Activated T-cell treated with anti-CD3 and anti-CD28 coated beads, Interleukin-2, amount 50 U/mL, for 4 hours (primary cell): ENCODE measurements at places on chromosomes 2 and 18. TPM values are rescaled to one million over a fixed set of nuclear protein-coding genes. Genes with fewer than 3 reads are reported as not detected.

Gene PAPOLG
- total RNA-seq: 17.2 TPM

Gene PJVK
- total RNA-seq: 2.1 TPM

Gene DSC2
- total RNA-seq: 0.08 TPM

Gene FBXO15
- total RNA-seq: 0.71 TPM

Gene HOXD1
- total RNA-seq: not detected

Gene RAD51AP2
- total RNA-seq: not detected

Gene IL36G
- total RNA-seq: not detected

Gene SERPINB11
- total RNA-seq: not detected

Gene LAMA3
- total RNA-seq: 0.08 TPM

Gene LHCGR
- total RNA-seq: not detected

Gene SPC25
- 2.4 TPM for total RNA-seq

Gene TXNDC2
- not detected for total RNA-seq

Gene EVX2
- total RNA-seq: not detected

Gene NDUFAF7
- 17.9 TPM for total RNA-seq

Gene CREG2
- total RNA-seq: not detected

Gene SCN3A
- not detected for total RNA-seq

DNA sequence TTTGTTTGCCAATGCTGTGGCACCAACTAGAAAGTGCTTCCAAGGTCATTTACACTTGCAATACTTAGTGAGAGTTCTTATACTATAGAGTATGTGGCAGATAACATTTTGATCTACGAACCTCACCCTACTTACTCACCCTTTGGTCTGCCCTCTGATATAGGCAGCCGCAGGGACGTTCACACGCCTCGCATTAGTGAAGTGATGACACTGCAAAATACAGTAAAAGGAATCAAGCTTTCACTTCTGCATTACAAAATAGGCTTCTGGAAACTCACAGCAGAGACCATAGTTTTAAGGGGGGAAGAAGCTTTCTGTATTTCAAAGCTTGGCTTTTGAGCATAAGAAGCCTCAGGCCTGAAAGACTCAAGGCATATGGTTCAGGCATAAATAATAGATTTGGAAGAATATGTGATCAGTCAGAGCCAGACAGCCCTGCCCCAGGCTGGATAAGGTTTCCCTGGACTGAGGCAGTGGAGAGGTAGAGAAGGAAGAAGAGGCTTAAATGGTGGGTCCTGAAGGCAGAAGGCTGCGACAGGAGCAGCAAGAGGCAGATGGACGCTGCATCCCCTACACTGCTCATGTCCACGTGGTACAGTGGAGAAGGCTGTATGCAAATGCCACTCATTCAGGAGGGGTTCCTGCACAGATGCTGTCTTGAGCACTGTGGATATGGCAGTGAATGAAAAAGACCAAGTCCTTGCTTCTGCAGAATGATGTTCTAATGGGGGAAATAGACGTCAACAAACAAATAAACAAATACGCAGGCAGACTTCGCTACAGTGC is 63.1 kb downstream of the FECH start:
- no peak for DNase-seq

DNA sequence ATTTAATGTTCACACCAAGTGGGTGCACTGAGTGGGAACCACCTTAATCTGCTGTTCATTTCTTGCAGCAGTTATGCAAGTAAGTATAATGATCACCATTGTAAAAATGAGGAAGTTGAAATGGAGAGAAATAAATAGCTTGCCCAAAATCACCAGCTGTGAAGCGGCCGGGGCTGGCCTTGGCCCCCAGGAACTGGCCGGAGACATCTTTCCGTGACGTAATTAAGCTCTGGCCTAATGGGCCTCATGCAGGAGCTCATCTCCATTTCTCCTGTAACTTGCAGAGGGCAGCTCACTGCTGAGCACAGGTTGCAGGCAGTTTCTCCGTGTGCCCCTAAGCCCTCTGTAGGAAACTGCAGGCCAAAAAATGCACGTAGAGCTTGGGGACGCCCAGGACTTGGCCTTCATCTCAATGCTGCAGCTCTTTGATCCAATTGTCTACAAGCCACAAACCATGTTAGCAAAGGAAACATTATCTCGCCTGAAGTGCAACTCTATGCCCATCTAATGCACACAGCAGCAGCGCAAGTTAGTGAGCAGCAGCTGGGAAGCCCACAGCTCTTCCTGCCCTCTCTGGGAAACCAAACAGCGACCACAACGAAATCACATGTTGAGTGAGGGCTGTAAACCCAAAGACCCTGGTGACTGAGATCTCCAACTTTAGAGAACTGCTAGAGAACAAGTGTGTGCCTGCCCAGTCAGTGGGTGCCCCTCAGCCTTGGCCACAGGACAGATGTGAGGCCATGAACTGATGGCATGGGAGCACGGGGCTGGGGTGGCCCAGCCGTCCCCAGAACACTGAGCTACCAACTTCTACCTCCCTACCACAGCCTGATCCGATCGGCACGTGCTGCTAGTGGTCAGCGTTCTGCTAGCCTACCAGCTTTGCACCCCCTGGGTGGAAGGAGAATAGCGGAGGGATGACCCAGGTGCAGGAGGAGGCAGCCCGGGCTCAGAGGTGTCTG is 28.8 kb downstream of the APCDD1 start:
- no peak for DNase-seq

DNA sequence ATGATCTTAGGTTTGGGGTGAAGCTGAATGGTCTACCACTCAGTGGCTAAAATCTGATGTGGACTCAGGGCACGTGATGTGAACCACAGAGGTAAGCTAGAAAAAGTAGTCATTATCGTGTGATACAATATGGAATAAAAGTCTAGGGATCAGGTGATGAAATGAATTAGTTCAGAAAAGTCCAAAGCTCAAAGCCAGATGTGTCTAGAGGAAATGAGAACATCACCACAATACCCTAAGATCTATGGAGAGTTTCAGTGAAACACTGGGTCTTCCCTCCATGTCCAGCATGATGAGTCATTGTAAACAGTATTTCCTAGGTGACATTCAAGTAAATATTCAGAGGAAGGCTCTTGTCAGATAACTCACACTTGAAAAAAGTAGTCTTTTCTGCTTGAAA is 1257.4 kb upstream of the ZEB2 start:
- no peak for DNase-seq

- no peak for DNase-seq
These were observed 229.6 kb downstream of the LOXHD1 start for GRCh38 chr18:46427216-46427995.

GRCh38 chr2:45275806-45276205 is 266.6 kb upstream of the SIX2 start:
- DNase-seq: no peak

GRCh38 chr2:101976891-101977290 is 14.9 kb upstream of the IL1R2 start:
- DNase-seq: no peak

DNA sequence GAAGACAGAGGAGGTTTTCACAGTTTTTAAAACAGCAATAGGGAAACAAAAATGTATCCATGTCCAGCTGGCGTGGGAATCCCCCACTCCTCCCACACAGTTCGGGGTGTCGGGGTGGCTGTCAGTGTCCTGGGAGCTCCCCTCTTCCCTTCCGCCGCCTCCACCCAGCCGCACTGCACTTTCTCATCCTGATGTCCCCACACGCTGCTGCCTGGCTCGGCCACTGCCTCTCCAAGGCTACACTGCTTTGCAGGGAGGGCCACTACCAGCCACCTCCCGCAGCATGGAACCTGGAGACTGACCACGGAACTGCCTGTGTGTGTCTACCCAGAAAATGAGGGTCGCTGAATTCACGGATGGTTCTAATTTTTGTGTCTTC is 138.7 kb upstream of the CTDP1 start:
- DNase-seq: no peak

GRCh38 chr2:135685361-135685760 is 56.3 kb upstream of the UBXN4 start:
- no peak for DNase-seq

DNA sequence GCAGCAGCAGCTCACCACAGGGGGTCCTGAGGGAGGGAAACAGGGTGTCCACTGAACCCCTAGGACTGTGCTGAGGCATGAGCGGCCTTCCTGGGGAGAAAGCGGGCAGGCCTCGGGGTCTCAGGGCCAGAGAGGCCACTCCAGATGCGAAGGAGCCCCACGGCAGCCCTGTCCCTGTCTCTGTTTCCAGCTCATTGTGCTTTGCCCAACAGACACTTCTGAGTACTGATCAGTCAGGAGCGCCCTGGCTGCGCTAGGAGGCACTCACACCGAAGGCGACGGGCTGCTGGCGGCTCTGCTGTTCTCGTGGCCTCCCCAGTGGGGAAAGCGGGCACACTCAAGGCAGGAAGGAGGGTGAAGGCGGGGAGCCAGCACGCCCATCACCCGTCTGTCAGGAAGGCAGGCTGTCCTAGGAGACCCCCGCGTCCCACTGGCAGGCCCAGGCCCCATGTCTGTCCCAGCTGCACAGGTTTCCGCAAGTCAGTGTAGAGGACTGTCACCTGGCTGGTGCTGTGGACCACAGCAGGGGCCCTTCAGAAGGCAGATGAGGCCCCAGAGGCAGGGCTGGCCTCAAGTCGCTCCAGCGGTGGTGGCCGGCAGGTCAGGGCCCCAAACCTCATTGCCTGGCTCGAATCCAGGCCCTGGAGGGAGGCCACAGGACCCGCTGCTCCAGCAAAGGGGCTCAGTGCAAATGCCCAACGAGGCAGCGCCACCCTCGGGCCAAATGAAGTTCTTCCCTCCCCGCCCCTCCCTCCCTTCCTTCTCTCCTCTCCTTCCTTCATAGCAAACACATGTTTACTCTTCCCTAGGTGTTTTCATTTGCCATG is 6.8 kb downstream of the ESPNL start:
- DNase-seq: peak; percentile 4

- no peak for DNase-seq
These were observed 18.8 kb downstream of the TMEM185B start for GRCh38 chr2:120204417-120204816.

GRCh38 chr2:86498468-86499260 is 57.5 kb downstream of the KDM3A start:
- no peak for DNase-seq

GRCh38 chr18:8526332-8526731 is 82.9 kb upstream of the RAB12 start:
- DNase-seq: no peak

GRCh38 chr2:136116151-136116812 is 1.7 kb downstream of the CXCR4 start:
- DNase-seq: peak; percentile 76

DNA sequence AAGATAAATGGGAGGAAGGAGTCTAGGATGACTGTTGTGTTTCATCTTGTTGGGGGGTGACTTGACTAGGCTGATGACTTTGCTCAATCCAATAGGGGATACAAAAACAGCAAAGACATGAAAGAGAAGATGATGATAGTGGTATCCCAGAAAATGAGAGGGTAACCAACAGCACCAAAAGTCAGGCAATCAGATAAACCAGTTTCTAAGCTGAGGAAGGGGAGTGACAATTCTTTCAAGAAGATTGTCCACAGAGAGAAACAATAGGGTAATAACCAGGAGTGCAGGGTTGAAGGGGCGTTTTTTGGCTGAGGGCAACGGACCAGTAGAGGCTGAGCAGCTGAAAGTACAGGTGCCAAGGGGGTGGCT is 7.7 kb upstream of the KCMF1 start:
- no peak for DNase-seq

GRCh38 chr2:239220981-239221396 is 179.8 kb downstream of the HDAC4 start:
- no peak for DNase-seq

- no peak for DNase-seq
These were observed 58.4 kb downstream of the CTDP1 start for GRCh38 chr18:79738041-79738461.

GRCh38 chr2:238570926-238571325 is 144.2 kb downstream of the ASB1 start:
- DNase-seq: no peak

DNA sequence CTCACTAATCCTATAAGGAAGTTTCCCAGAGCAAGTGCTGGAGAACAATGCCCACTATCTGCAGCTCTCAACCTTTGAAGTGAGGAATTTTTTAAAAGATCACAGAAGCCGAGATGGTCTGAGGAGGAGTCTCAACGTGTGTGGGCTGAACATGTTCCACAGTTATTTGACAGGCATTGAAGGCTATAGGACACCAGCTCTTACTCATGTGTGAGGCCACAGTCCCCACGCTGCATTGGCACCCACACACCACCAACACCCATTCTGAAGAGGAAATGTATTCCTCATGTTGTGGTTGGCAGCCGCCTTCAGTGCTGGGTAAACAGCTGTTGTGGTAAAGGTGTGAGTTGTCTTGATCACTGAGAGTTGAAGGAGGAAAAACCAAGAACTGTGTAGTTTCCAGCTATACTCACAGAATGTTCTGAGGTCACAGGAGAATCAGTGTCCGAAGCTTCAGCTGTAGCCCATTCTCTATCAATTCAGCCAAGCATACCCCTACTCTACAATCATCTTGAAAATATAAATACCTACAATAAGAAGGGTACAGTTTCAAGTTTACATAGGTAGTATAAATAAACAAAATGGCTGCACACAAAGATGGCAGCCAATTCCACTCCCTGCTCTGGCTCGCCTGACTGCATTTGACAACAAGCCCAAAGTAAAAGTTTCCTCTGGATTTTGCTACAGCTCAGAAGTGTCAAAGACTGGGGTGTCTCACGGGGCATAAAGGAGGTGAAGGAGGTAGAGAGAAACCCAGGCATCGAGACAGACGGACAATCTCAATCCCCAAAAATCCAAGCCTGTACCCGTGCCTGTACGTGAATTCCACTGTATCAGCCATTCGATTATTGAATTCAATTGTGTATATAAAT is 12.1 kb downstream of the CD226 start:
- peak; percentile 79 for DNase-seq

- no peak for DNase-seq
These were observed 557.0 kb upstream of the CNTNAP5 start for GRCh38 chr2:123468071-123468470.

GRCh38 chr2:16813593-16813992 is 148.0 kb upstream of the CYRIA start:
- no peak for DNase-seq

- DNase-seq: no peak
These were observed 50.9 kb downstream of the KIF1A start for GRCh38 chr2:240769096-240769495.

- DNase-seq: no peak
These were observed 10.5 kb upstream of the UGP2 start for GRCh38 chr2:63831176-63831575.

DNA sequence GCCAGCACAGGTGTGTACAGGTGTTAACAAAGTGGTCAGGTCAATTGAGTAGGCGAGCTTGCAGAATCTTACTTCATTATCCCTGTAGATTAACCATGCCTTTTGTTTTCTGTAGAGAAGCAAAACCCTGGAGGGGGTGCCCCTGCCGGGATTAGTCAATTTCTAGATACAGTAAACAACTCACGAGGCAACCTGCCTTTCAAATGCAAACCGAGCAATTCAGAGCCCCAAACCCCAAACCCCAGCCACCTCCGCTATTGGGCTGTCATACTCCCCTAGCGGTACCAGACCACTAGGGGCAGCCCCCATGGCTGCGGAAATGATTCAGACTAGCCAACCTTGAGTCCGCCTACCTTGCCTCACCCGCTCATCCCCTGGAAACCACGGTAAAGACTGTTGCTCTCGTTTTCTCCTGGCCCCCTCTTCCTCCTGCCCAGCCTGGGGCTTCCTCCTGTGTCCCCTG is 61.4 kb upstream of the KIF5C start:
- DNase-seq: peak; percentile 54

- DNase-seq: no peak
These were observed 230.7 kb downstream of the HAUS1 start for GRCh38 chr18:46334868-46335281.

- no peak for DNase-seq
These were observed 106.9 kb downstream of the OSR1 start for GRCh38 chr2:19251554-19251953.
